Left renal cortex interstitium (tissue), 4 donors: ENCODE measurements at places on chromosomes 3 and 15. TPM values are rescaled to one million over a fixed set of nuclear protein-coding genes. Genes with fewer than 3 reads are reported as not detected.

GRCh38 chr15:67803996-67804843 lies 21.1 kb upstream of the SKOR1 start:
- DNase-seq = no peak

DNA sequence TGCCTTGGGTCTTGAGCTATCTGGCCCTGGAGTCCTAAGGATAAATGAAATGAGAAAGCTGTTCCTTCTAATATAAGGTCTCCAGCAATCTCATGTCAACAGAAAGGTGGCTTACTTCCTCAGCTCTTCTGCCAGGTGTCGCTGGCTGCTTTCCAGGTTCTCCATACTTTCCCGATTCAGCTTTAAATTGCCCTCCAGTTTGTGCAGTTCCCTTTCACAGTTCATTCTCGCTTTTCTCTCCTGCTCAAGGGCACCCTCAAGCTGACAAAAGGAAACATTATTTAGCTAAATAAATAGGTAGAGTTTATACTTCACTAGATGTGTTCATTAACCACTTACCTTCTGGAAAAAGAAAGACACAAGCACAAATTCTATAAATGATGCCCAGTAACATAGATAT lies 73.0 kb downstream of the MYH15 start:
- no peak for DNase-seq

DNA sequence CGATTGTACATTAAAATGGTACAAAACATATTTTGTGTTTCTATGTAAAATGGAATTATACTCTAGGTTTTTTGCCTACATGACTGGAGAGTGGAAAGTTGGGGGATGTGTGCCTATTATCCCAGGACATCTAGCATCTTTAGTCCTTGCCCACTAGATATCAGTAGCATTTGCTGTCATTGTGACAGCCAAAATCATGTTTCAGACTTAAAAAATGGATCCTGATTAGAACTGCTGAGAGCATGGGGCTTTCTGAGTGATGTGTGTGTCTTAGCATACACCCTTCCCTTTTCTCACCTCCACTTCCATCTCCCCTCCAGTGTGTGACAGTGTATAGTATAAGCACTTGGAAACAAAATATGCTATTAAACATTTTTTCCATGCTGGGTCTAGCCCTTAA lies 13.3 kb downstream of the ARMC8 start:
- no peak for DNase-seq

- no peak for DNase-seq
Observed at GRCh38 chr3:28835751-28836150, 445.1 kb upstream of the RBMS3 start.

GRCh38 chr3:138694287-138695007 lies 85.9 kb downstream of the FAIM start:
- DNase-seq = no peak

GRCh38 chr3:104514371-104514770 lies 852.3 kb upstream of the ALCAM start:
- no peak for DNase-seq

DNA sequence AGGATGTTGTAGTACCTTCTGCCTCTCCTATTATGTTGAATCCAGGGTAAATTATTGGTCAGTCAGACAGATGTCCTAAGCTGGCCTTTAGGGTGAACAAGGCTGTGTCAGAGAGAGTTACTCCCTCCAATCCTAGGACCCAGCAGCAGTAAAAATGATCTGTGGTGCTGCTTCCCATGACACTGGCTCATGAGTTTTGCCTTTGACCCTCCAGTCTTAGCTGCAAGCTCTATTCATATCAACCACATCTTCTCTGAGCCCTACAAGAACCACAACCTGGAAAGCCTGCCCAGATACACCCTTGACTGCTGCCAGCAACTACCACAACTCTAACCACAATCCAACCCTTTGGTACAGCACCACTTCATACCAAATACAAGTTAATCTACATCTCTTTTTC lies 27.2 kb upstream of the PHLDB2 start:
- no peak for DNase-seq

- DNase-seq = peak; percentile 34
Observed at GRCh38 chr3:185976977-185977678, 39.3 kb upstream of the TRA2B start.

DNA sequence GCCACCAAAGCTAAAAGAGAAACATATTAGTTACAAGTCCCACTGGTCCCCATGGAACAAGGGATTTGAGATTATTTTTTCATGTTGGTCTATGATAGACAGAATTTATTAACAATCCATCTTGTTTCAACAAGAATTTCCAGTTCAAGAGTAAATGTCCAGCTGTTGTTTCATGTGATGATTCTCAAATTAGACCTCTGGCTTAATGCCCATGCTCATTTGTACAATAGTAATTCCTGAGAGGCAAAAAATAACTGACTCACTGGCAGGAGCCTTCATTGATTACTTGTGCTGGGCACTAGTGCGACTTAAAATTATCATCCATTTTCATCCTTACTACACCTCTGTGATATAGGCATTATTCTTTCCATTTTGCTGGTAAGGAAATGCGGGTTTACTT lies 171.3 kb downstream of the ITPR1 start:
- DNase-seq = no peak

GRCh38 chr15:96702589-96702988 lies 372.1 kb downstream of the NR2F2 start:
- no peak for DNase-seq

- no peak for DNase-seq
Observed at GRCh38 chr3:38222032-38222634, 43.5 kb upstream of the SLC22A13 start.

DNA sequence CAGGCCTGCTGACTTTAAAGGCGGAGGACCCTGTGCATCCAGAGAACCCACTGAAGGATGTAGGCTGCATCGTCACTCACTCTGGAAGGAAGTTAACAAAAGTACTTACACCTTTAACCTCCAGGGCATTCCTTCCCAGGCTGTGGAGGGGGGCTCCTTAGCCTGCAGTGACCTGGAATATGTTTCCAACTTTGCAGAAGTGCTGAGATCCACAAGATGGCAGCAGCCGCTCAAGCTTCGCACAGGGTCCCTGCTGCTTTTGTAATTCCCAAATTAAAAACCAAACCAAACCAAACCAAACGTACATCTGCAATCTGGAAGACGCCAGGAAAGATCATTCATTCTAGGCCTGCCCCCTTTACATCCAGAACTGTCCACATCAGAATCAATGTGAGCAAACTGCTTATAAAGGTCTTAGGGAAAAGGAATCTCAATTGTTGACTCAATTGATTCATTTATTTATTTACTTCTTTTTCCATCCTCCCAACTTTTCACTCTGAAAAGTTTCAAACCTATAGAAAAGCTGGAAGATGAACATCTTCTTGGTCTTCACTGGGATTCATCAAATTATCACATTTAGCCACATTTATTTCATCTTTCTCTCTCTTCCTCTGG lies 70.5 kb upstream of the KLHL25 start:
- no peak for DNase-seq

- DNase-seq = no peak
Observed at GRCh38 chr3:145294572-145294971, 866.4 kb downstream of the PLOD2 start.

DNA sequence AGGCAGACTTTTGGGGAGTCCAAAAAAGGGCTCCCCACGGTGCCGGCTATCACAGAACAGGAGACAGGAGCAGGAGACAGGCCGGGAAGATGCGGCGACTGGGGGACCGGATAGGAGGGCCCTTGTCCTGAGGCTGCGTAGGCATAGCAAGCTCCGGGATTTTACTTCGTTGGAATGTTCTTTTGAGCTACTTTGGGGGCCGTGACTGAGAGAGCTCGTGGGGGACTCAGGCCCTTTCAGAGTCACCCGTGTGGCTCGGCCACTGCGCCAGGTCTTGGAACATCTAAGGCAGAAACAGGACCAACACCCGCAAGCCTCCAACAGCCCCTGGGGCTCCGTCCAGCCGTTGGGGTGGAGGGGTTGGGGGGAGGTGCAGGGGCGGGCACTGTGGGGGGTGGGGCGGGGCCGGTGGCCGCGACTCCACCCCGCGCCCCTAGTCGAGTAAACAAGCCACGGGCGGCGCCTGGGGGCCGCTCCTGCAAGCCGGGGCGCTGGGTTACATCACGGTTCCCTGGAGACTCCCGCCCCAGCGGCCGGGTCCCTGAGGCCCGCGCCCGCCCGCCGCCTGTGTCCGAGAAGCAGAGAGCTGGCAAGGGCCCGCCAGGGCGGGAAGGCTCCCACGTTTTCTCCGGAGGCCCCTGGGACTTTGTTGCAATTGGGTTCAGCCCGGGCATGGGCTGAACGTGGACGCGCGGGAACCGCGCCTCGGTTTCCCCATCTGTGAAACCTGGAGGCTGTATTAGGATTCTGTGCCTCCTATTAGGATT lies 23.3 kb upstream of the C15orf39 start:
- no peak for DNase-seq

- DNase-seq = peak; percentile 36
Observed at GRCh38 chr3:146543461-146544001, 876 bp downstream of the PLSCR1 start.

DNA sequence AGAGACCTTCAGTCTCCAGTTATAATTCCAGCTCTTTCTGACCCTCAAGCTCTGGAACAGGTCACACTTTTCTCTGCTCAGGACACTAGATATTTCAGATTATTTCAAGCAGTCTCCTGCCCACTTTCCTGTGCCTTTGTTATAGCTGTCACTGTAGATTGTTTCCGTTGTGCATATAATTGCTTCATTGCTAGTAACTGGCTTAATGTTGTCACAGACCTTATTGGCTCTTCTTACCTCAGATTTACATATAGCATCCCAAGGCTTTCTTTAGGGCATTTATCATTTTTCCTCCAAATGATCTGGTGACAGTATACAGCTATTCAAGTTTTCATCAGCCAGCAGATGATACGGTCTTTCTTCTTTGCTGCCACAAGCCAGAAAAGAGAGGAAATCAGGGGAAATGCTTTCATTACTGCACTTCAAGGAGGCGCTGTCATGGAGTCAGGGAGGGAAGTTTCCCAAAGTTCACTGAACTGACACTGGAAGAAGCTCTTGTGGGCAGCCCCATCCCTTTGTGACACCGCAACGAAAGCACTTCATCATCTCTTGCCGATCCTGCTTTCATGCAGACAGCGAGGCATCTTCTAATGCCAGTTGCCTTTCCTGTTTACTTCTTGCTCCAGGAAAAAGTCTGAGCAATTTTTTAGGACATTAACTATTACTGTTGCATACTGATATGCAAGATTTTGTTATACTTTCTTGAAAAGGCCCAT lies 181.9 kb downstream of the CDIN1 start:
- DNase-seq = no peak

- no peak for DNase-seq
Observed at GRCh38 chr3:57848177-57848738, 92.1 kb downstream of the SLMAP start.

- DNase-seq = no peak
Observed at GRCh38 chr3:54817628-54818027, 110.2 kb downstream of the LRTM1 start.

DNA sequence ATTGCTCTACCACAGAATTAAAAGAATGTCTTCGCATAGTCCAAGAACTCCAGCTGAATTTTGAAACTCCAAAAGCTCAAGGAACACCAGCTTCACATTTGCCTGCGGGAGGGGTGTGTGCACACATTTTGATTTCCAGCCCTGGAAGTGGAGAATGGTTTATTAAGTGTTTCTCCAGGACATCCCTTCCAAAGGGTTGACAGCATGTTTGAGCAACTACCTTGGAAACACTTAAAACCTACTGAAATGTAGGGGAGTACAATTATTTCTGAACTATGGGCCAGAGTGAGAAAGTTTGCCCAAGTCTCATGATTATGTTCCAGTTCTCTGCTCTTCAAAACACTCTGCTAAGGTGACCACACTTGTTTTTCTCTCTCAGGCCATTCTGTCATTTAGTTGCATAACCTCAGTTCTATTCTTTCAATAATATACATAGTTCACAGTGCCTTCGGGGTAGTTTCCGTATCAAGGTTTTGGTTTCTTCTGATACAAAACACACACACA lies 7.9 kb downstream of the ACP3 start:
- no peak for DNase-seq

DNA sequence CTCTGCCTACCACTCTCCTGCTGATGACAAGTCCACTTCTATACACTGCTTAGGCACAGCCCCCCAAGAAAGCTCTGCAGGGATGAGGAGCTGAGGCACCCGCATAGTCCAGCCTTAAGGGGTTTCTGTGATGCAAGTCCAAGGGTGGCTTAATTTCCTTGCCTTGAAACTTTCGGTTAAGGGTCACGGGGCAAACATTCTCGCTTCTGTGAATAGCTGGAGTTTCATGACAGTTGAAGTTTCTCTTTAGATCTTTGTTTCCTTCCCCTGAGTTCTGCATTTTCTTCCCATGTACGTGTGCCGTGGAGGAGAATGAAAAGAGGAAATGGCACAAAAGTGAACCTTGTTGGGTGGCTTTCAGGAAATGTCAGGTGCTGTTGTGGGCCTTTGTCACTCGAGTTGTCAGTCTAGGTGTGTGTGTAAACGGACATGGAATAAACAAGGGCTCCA lies 7.0 kb downstream of the GPR160 start:
- DNase-seq = no peak

GRCh38 chr3:176789947-176790346 lies 407.3 kb downstream of the TBL1XR1 start:
- DNase-seq = no peak

GRCh38 chr3:118228151-118228550 lies 806.5 kb downstream of the IGSF11 start:
- DNase-seq = no peak

- no peak for DNase-seq
Observed at GRCh38 chr3:123518892-123519485, 65.9 kb downstream of the HACD2 start.

GRCh38 chr3:156910022-156910421 lies 83.9 kb downstream of the LEKR1 start:
- DNase-seq = no peak

SKOR1 gene
- polyA plus RNA-seq = 0.31 TPM

CELF6 gene
- polyA plus RNA-seq = 3.1 TPM

LRRIQ4 gene
- polyA plus RNA-seq = 0.10 TPM

TMIE gene
- polyA plus RNA-seq = 1.1 TPM

UBAP1L gene
- 8.9 TPM for polyA plus RNA-seq

GNAT1 gene
- not detected for polyA plus RNA-seq

PLIN1 gene
- 2.0 TPM for polyA plus RNA-seq

PRR20G gene
- polyA plus RNA-seq = not detected
